ENCODE measurements at places on chromosomes 16 and 17.
A peak's percentile ranks its signal among the peaks of the same experiment; 100 is the strongest.

DNA sequence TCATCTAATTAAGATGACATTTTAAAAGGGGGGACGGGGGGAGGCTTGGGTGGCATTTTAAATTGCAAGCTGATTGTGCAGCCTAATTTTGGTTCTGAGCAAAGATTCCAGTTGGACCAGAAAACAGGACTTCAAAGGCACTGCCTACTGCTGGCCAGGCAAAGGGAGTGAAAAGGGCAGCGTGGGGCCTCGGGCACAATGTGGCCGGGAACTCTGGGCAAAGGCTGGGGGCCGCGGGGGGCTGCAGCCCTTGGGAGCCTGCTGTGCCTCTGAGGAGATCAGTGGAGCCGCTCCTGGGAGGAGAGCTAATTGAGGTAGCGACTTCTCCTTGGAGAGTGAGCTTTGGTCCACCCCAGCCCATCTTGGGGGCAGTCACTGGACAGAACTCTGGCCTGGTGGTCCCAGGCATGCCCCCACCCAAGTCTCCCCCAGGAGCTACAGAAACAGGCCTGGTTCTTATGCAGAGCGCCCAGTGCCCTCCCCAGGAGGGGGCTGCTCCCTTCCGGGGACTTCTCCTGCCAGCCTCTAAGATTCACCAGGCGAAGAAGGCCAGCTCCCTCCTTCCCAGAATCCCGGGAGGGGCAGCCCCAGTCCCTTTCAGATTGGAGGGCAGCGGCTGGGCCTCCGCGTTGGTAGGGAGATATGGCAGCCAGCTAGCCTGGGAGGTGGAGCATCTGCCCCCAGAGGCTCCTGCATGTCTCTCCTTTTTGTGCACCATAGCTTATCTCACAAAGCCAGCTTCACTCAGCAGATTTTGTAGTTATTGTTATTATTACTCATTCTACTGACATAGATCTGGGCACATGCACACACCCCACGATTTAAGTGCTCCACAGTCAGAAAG lies 115.6 kb downstream of the GNAO1 start:
- DNase-seq: no peak

- no peak for DNase-seq
Measured at GRCh38 chr16:66206363-66206762, 160.1 kb upstream of the CDH5 start.

DNA sequence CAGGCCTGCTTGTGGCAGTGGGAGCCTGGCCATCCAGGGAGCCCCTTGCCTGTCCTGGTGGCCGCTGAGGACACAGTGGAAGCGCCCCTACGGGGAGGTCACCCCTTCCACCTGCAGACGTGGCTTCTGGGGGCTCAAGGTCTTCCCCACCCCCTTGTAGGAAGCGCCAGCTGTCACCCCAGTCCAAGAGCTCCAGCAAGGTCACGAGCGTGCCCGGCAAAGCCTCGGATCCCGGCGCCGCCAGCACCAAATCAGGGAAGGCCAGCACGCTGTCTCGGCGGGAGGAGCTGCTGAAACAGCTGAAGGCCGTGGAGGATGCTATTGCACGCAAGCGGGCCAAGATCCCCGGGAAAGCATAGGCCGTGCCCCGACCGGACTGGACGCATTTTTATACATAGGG lies 7.4 kb upstream of the IL17C start:
- DNase-seq: no peak

- DNase-seq: no peak
Measured at GRCh38 chr17:51590071-51590656, 329.8 kb downstream of the UTP18 start.

DNA sequence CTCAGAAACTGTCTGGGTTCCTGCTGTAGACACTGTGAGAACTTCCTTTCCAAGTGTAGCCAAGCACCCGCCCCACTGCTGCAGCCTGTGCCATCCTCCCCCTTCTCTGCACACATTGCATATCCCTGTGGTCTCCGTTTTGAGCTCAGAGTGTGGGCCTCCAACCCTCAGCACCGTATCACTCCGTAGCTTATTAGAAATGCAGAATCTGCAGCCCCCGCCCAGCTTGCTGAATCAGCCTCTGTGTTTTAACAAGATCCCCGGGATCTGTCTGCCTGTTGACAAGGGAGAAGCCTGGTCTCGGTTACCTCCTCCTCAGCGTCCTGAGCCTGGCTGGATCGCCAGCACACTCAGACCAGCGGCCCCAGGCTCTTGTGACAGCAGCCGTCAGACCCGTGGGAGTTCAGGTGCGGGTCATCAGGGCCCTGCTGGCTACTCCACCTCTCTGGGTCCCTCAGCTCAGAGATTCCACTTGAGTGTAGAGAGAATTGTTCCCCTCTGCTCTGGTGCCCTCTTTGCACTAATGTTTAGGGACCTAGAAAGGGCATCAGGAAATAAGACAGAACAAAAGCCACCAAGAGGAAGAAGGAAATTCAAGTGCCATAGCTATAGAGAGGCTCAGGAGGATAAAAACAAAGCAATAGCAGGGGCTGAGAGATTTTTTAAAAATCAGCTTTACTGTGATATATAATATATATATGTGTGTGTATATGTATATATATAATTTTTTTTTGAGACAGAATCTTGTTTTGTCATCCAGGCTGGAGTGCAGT lies 92.3 kb downstream of the PITPNC1 start:
- no peak for DNase-seq

- DNase-seq: no peak
Measured at GRCh38 chr16:50377001-50377400, 8.2 kb upstream of the BRD7 start.

GRCh38 chr16:79132701-79133100 lies 467.8 kb downstream of the MAF start:
- DNase-seq: no peak

- no peak for DNase-seq
Measured at GRCh38 chr17:80095038-80095843, 6.1 kb upstream of the GAA start.

- DNase-seq: no peak
Measured at GRCh38 chr16:71467810-71468209, 5.8 kb upstream of the ZNF23 start.

- DNase-seq: no peak
Measured at GRCh38 chr17:82271401-82271800, 2.1 kb downstream of the CSNK1D start.

GRCh38 chr17:60188759-60189158 lies 39.0 kb downstream of the CA4 start:
- no peak for DNase-seq

DNA sequence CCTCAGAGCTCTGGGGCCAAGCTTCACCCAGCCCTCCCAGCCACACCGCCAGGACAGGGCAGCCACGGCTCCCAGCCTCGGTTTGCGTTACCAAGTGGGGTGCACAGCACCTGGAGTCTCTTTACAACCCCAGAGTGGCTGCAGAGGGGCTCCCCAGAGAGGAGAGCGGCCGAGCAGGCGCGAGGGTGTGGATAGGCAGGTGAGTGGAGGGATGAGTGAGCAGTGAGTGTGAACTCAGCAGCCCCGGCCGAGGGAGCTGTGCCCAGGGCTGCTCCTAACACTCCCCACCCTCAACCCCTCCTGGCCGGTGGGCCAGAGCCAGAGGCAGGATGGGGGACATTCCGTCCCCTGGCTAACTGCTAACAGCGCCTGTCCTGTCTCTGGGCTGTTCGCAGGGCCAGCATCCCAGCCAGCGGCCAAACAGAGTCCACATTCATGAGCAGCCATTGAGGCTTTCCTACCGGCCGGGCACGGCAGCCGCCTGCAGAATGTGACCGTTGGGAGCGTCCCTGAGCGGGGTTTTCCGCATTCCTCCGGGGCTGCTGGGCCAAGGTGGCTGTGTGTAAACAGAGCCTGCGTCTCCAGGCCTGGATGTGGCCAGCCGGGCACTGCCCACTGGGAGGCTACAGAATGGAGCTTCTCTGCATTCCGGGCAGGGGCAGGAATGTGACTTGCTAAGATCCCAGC lies 5.3 kb downstream of the ZNF469 start:
- DNase-seq: no peak

DNA sequence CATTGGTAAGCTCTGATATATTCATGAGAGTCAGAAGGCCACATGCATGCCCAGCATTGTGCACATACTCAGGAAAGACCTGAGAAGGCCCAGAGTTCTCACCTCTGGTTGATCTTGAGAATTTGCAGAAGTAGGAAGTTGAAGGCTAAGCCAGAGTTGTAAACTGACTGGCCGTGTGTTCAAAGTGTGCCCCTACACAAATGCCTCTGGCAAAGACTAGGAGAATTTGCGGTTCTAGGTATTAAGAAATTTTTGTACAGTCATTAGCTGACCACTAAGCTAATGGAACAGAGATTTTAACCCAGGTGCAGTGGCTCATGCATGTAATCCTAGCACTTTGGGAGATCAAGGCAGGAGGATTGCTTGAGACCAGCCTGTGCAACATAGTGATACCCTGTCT lies 25.0 kb downstream of the FBXL20 start:
- DNase-seq: no peak

GRCh38 chr17:37220607-37220953 lies 155.2 kb upstream of the C17orf78 start:
- no peak for DNase-seq

DNA sequence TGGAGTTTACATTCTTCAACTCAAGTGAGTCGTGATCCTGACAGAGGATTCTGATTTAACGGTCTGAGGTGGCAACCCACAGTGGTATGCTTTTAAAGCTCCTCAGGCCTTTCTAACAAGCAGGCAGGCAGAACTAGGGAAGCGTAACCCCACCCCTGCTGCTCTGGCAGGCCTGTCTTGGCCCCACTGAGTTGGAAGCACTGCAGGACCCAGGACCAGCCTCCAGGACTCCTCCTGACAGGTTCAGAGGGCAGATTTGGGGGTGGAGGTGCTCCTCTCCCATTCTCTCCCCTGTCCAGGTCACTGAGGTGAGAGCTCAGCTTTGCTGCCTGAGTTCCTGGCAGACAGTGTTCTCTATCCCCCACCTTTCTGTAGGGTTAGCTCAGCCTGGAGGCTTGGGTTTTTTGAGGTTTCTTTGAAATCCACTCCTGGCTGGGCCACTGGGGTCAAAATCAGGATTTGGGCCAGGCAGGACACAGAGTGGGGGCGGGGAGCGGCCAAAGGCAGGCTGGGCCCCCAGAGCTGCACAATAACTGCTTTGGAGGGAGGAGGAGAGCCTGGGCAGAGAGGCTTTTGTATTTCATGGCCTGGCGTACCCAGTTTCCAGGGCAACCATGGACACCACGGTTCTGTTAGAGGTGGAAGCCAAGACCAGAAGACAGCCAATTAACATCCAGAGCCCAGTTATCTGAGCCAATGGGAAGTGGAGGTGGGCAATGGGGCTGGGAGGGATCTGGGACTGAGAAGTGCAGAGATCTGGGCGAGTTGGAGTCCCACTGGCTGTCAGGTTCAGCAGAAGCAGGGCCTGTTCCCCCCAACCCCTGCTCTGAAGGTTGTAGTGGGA lies 9.5 kb downstream of the MRPL27 start:
- peak; percentile 7 for DNase-seq

GRCh38 chr17:63973930-63974593 lies 1.3 kb upstream of the SCN4A start:
- DNase-seq: peak; percentile 15

- peak; percentile 34 for DNase-seq
Measured at GRCh38 chr17:12519956-12520594, 145.6 kb upstream of the MYOCD start.

DNA sequence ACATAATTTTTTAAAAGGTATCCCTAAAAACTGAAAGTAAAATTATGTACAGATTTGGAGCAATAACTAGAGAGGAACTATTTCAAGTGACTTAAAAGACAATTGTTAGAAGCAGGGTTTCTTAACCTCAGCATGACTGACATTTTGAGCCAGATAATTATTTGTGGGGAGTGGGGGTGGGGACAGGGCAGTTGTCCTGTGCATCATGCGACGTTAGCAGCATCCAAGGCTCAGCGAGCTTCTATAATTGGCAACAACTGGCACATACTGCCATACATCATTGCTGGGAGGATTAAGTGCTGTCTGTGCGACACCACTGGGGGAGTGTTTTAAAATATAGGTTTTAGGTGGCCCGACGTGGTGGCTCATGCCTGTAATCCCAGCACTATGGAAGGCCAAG lies 27.1 kb downstream of the GABARAPL2 start:
- DNase-seq: no peak

GRCh38 chr16:86707171-86707570 lies 128.8 kb downstream of the FOXL1 start:
- DNase-seq: no peak

DNA sequence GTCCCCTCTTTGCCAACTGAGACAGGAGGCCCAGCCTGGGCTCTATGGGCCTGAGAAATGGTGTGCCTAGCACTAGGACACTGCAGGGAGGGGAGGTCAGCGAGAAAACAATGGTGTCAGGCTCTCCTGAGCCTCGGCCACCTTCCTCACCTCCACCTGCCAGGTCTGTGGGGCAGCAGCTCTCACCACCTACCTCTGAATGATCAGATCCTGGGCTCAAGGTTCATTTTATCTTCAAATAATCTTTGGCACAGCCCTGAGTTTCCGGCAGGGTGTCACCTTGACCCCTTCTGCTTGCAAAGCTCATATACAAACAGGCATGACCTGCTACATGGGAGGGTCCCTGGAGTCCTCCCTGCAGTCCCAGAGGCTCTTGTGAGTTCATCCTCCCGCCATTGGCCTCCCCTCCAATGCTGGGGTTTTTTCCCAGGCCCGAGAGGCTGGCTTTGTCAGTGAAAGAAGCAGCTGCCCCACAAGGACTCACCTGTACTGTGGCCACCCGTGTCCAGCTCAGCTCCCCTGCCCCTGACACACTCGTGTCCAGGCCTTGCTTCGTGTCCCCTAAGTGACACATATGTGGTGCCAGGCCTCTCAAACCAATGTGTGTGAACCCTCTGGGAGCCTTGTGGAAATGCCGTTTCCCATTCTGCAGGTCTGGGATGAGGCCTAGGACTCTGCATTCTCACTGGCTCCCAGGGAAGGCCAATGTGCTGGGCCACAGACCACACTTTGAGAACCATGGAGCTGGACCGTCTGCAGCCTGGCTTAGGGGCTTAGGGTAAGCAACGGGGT lies 176.8 kb upstream of the CIBAR2 start:
- no peak for DNase-seq

- no peak for DNase-seq
Measured at GRCh38 chr16:26220894-26221293, 529.1 kb downstream of the HS3ST4 start.

- DNase-seq: no peak
Measured at GRCh38 chr16:48369765-48370164, 15.4 kb downstream of the SIAH1 start.

DNA sequence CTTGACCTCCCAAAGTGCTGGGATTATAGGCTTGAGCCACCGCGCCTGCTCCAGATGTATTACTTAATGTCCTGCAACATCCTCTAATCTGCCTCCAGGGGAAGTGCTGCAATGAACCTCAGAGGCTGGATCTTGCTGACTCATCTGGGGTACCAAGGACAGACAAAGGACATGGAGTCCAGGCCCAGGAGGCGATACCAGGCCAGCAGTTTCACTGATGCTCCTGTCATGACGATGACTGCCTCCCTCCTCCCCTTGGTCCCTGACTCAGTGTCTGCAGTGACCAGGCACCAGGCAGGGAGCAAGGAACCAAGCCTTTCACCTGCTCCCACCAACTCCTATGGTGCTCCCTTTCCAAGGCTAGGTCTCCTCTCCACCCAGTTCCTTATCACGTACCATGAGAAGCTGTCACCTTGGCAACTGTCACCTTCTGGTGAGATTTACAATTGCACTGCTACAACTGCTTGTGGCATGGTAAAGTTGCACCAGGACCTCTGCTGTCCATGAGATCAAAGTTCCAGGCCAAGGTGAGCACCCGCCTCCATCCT lies 21.6 kb upstream of the PHOSPHO1 start:
- no peak for DNase-seq
